IPS DF 6.9 (cell line): ENCODE measurements at places on chromosomes 12 and 14.

- DNase-seq, result no peak
These were observed 31.8 kb upstream of the COX6A1 start for GRCh38 chr12:120406069-120406468.

DNA sequence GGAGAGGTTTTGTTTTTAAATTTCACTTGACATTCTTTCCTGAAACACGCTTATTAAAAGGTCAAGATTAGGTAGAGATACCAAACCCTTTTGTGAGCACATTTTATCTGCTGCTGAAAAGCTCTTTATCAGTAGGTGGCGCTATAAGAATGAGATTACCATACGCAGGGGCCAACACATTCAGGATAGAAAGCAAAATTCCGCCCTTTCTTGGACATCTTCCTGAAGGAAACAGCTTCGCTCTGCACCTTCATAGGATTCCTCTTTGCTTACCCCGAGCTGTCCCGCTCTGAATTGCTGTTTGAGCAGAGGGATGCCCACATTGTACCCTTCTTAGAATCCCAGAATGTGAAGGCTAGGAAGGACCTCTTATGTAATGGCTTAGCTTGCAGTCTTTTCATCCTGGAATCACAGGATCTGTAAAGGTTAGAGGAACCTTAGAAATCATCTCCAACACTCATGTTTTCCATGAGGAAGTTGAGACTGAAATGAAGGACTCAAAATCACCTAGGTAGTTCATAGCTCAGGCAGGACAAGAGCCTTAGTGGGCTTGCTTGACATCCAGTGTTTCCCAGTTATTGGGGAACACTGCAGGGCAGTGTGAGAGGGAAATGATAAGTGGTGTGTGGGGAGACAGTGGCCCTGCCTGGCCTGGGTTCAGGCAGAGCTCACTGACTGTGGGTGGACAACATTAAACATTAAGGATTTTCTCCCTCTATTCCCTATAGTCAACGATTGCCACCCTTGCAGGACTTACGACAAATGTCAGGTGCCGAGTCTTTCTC, 38.7 kb upstream of the CRY1 start:
- peak; percentile 50 for DNase-seq

- no peak for DNase-seq
These were observed 27.3 kb downstream of the VPS37B start for GRCh38 chr12:122868471-122869177.

DNA sequence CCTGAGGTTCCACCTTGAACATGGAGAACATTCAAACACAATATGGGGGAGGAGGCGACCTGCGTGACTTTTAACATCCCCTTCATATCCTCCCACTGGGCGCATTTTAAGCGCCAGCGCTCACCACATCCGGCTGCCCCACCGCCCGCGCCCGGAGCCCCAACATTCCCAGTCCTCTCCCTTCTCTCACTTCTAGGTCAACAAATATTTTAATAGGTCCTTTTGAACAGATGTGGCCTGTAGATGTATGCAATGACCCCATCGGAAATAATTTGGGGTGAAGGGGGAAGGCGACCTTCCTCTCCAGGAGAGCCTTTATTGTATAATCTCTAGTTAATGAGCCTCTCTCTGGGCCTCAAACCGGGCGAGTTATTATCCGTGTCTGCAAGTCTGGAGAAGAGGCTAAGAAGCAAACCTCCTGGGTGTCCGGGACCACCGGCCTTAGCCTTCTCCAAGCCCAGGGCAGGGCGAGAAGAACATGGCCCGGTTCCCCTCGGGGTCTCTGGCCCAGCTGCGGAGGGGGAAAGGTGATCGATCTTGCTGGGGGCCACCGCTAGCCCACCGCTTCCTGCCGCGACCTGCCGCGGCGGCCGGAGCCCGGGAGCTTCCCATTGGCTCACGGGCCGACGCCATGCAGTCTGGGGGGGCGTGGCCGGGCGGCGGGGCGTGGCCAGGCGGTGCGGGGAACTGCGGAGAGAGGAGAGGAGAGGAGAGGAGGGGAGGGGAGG, 83.2 kb upstream of the HMGA2 start:
- DNase-seq, result no peak
